Activated CD4-positive, alpha-beta T cell treated with anti-CD3 and anti-CD28 coated beads for 4 hours (primary cell): ENCODE measurements at places on chromosomes 5 and 9.

DNA sequence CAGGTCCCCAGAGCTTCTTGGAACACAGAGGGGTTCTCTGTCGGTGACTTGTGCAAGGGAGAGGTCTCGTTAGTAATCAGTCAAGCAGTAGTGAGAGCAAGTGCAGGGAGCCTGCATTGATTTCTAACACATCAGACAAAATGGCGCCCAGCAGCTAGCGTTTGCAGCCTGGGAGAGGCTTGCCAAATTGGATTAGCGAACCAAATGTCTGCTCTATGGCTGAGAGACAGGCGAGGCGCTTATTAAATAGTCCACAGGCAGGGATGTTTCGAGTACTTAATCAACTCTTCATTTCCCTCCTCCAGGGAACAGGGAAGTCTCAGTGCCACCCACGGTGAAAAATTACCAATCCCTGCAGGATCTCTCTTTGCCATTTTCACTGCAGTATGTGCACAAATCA is 131.4 kb upstream of the SHB start:
- DNase-seq, result no peak

GRCh38 chr9:83491413-83491812 is 46.8 kb downstream of the FRMD3 start:
- no peak for DNase-seq

GRCh38 chr5:154356020-154356655 is 89.7 kb upstream of the SAP30L start:
- DNase-seq, result no peak

- no peak for DNase-seq
Observed at GRCh38 chr5:62432621-62433064, 20.1 kb downstream of the IPO11 start.

GRCh38 chr9:101738566-101739183 is at the start of gene GRIN3A:
TSS of gene GRIN3A (minus strand) at chr9:101738647. CDS start at chr9:101737979, 668 bp downstream.
- DNase-seq, result no peak

- DNase-seq, result no peak
Observed at GRCh38 chr9:426976-427375, 212.3 kb downstream of the DOCK8 start.

DNA sequence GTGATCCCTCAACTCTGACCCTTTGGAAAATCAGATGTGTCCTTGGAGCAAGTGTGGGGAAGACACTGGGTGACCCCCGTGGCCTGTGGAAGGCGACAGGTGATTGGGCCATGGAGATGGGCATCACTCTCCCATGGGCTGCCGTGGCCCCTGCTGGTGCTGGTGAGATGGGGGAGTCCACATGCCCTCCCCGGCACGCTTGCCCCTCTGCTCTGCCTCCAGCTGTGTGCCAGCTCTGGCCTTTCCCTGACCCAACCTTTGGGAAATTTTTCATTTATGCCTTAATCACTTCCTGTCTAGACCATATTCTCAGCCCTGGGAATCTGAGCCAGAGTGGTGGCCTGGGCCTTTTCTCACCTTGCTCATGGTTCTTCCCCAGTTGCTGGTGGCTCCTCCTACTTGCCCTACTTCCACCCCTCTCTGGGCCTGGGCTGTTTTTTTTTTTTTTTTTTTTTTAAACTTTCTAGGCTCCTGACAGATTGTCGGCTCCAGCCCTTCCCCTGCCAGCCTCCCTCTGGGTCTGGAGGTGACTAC is 56.6 kb downstream of the RGS3 start:
- DNase-seq, result peak; percentile 59

GRCh38 chr5:149667084-149667828 is 62.9 kb upstream of the PPARGC1B start:
- peak; percentile 13 for DNase-seq

DNA sequence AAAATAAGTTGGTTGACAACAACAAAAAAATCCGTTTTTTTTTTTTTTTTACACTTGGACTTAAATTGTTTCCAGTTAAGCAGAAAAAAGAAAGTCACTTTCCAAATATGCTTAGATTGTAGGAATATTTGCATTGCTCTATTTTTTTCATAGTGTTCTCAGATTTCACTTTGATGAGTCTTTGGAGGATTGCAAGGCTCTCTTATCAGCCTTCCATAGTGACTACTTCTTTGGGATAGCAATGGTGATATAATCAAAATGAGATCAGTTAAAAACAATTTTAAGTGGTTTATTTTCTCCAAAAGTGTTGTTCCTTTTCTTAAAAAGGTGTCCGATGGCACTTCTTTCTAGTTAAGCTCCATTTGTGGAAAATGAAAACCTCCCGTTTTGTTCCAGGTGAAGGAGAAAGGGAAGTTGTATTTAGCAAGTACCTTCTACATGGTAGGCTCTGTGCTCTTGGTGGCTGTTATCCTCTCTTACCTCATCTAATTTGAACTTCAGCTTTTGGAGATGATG is 3.9 kb downstream of the RASGRF2 start:
- DNase-seq, result no peak
